HCT116 (cell line): ENCODE measurements at places on chromosomes 4 and X. TPM values are rescaled to one million over a fixed set of nuclear protein-coding genes. Genes with fewer than 3 reads are reported as not detected.

The ASB12 gene
- total RNA-seq, result not detected

The CHM gene
- 17.1 TPM for total RNA-seq

The PGK1 gene
- total RNA-seq, result 492 TPM

The CACNA1F gene
- not detected for total RNA-seq

The ZNF185 gene
- 15.8 TPM for total RNA-seq

The POU4F2 gene
- not detected for total RNA-seq

The MED14 gene
- 51.8 TPM for total RNA-seq

The MAGEA2B gene
- total RNA-seq, result 21.8 TPM

The ARHGAP6 gene
- 0.10 TPM for total RNA-seq

The WDR45 gene
- 41.7 TPM for total RNA-seq

The PGAM4 gene
- total RNA-seq, result not detected

The AADAT gene
- total RNA-seq, result 15.4 TPM

The OTC gene
- not detected for total RNA-seq

The TASL gene
- total RNA-seq, result not detected

The GALNTL6 gene
- not detected for total RNA-seq

The CABS1 gene
- total RNA-seq, result not detected

The DCAF8L2 gene
- total RNA-seq, result not detected

The GABRE gene
- 3.9 TPM for total RNA-seq
